SK-N-SH treated with all-trans-retinoic acid at 6 μM for 48 hours (cell line): ENCODE measurements at places on chromosomes 16 and 17.

DNA sequence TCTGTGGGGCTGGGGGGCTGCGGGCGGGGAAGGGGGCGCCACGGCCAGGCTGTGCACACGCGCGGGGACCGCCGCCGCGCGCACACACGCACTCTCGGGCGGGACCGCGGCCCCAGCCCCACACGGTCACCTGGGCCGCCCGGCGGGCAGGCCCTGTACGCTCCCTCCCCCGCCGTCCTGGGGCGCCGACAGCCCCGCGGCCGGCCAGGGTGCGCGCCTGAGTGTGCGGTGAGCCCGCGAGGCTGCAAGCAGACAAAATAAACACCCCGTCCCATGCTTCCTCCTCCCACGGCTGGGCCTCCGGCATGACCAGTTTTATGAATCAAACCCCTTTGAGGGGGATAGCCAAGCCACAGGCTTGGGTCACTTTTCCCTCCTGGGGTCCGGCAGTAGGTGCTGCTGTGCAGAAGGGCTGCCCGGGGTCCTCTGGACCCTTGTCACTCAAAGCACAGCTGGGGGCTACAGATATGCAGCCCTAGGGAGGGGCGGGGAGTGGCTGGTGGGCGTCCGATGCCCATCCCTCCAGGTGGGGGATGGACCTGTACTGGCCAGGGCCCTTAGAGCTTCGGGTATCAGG is 441 bp downstream of the VASN start:
- no peak for ATAC-seq

GRCh38 chr16:17467923-17468540 is 2.7 kb downstream of the XYLT1 start:
- peak; percentile 74 for ATAC-seq

DNA sequence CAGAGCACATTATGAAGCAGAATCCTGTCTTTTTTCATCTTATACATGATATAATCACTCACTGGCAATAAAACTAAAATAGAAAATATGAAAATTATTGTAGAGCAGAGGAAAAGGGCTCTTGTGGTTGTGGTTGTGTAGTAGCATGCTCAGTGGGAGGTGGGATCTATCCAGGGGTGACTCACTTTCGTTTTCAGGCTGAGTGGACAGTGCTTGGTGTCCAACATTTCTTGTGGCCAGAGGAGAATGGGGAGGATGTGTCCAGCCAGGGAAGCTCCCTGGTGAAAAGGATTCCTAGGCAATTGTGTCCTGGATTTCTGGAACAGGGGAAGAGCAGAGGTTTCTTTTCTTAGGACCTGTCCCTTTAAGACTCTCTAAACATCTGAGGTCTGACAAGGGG is 31.9 kb upstream of the CPHXL start:
- ATAC-seq, result no peak

DNA sequence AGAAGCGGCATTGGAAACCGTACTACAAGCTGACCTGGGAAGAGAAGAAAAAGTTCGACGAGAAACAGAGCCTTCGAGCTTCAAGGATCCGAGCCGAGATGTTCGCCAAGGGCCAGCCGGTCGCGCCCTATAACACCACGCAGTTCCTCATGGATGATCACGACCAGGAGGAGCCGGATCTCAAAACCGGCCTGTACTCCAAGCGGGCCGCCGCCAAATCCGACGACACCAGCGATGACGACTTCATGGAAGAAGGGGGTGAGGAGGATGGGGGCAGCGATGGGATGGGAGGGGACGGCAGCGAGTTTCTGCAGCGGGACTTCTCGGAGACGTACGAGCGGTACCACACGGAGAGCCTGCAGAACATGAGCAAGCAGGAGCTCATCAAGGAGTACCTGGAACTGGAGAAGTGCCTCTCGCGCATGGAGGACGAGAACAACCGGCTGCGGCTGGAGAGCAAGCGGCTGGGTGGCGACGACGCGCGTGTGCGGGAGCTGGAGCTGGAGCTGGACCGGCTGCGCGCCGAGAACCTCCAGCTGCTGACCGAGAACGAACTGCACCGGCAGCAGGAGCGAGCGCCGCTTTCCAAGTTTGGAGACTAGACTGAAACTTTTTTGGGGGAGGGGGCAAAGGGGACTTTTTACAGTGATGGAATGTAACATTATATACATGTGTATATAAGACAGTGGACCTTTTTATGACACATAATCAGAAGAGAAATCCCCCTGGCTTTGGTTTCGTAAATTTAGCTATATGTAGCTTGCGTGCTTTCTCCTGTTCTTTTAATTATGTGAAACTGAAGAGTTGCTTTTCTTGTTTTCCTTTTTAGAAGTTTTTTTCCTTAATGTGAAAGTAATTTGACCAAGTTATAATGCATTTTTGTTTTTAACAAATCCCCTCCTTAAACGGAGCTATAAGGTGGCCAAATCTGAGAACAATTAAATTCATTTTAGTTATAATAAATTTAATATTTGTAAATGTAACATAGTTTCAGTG is 1.7 kb downstream of the HEXIM1 start:
- peak; percentile 6; the same call in 2 of the 3 replicates for ATAC-seq

DNA sequence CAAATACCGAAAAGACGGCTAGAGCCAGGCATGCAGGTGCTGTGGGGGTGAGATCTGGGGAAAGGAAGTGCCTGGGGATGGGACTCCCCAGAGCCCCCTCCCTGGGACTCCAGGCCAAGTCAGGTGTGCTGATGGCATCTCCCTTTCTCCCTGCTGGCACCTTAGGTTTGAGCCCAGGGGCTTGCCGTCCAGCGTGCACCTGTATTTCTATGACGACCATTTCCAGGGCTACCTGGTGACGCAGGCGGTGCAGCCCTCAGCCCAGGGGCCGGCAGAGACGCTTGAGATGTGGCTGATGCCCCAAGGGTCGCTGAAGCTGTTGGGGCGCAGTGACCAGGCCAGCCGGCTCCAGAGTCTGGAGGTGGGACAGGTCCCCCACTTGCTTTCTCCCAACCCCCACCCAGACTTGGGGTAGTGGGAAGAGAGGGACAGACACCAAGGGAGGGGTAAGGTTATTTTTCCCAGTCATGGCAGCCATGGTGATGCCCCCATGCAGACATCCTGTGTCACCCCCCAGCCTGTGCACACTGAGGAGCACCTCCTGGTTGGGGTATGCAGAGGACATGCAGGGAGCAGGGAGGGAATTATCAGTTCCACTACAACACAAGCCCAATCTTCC is 11.1 kb downstream of the XYLT2 start:
- ATAC-seq, result no peak

- ATAC-seq, result no peak; the same call in 2 of the 3 replicates
These were observed 187.7 kb downstream of the CCDC182 start for GRCh38 chr17:57557416-57557815.

DNA sequence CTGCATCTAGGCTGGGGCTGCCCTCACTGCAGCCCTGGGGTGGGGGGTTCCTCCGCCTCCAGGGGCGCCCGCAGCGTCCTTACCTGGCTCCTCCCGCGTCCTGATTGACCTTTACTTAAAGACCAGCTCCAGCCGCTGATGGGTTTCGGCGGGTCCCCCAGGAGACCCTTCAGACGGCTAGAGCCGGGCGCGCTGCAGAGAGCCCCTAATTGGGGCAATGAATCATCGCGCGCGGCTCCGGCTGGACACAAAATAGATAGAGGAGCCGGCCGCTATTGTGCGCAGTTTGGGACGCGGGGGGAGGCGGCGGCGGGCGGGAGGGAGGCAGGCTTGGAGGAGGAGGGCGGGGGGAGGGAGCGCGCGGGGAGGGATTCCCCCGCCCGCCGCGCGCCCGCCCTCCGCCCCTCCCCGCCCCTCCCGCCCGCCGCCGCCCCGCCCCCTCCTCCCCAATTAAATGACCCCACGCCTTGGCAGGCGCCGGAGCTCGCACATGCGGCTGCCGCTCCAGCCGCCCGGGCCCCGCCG is 56.5 kb upstream of the CIBAR2 start:
- no peak for ATAC-seq

GRCh38 chr16:77469634-77470033 is 34.8 kb upstream of the ADAMTS18 start:
- no peak for ATAC-seq

- ATAC-seq, result no peak
These were observed 31.5 kb upstream of the SHISA9 start for GRCh38 chr16:12869698-12870427.

DNA sequence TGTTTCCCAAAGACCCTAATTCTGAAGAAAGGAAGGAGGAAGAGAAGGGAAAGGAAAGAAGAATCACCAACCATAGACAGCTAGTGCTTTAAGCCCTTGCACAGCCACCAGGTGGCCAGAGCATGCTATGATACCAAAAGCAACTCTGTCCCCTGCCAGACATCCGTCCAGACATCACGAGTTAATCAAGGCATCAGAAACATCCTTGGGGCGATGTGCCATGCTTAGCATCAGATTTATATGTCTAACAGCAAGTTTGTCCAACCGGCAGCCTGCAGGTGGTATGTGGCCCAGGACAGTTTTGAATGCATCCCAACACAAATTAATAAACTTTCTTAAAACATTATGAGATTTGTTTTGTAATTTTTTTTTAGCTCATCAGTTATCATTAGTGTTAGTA is 2.9 kb upstream of the CRYBA1 start:
- ATAC-seq, result peak; percentile 54

DNA sequence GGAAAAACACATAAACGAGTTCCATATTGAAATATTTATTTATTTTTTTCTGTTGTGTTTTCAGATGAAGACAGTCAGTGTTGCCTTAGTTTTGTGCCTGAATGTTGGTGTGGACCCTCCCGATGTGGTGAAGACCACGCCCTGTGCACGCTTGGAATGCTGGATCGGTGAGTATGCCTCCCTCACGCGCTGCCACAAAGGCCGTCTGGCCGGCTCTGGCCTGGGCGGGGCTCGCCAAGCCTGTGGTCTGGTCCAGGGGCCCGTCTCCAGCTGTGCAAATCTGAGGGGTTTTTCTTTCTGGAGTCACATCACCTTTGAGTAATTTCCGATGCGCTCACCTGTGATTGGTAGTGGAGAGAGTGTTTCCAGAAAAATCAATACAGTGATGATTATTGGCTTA is 81.0 kb downstream of the RPTOR start:
- no peak for ATAC-seq

GRCh38 chr17:76452127-76452659 is 759 bp downstream of the UBE2O start:
- peak; percentile 71 for ATAC-seq

DNA sequence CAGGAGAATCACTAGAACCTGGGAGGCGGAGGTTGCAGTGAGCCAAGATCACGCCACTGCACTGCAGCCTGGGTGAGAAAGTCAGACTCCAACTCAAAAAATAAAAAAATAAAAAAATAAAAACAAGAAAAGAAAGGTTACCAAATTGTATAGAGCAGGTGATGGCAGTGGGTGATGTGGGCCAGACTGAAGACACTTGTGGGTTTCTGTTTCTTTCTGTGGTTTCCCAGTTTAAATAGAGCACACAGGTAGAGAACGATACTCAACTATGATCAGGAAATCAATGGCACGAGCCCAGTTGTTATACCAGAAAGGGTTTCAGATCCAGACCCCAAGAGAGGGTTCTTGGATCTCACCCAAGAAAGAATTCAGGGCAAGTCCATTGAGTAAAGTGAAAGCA is 32.6 kb downstream of the NUBP1 start:
- ATAC-seq, result no peak

DNA sequence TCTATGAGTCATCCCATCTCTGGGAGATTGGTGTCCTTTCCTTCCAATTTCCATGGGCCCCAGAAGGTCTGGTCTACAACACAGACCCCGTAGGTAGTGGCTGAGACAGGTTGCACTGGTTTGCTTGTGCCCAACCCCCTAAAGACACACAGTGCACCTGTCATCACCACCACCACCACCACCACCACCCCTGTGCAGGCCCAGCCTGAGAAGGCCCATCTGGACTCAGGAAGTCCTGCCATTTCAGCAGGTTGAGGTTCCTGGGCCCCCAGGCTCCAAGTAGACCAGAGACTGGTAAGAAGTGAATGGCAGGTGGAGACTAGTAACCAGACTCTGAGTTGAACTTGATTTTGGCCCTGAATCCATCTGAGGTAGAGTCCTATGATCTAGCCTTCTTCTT is 25.9 kb upstream of the PHB1 start:
- ATAC-seq, result no peak

DNA sequence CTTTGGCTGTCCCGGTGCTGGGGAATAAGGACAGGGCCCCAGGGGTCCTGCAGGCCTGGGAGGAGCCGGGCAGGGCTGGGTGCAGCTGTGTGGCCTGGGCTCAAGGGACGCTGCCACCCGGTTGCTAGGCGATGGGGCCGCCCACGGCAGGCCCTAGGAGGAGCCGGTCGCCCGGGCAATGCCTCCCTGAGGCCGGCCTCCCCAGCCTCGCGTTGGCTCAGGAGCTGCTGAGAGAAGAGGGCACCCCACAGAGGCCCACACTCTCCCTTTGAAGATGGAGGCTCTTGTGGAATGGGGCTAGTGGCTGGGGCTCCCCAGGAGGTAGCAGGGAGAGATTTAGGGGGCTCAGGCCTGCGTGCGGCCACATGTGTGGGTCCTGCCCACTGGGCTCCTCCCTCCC is at the start of gene CIBAR2:
TSS of gene CIBAR2 (minus strand) at position 109 of the 400 bp plus-strand sequence. CDS start 120 bp downstream, outside the sequence.
- ATAC-seq, result peak; percentile 52

DNA sequence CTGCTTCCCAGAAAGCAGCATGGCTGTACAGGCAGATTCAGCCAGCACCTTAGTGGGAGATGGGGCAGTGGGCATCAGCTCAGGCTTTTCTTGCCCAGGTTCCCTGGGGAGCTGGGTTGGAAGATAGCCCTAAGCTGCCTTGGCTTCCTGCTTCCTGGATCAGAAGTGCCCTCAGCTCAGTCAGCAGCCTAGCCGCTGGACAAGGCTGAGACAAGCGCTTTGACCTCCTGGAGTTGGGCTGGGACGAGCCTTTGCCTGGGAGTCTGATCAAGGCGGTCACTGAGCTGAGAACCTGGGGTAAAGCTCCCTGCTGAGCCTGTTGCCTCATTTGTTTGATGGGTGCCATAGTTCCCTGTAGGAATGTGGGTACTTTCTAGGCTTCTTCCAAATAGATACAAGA is 190.0 kb downstream of the RAB11FIP4 start:
- peak; percentile 45 for ATAC-seq

DNA sequence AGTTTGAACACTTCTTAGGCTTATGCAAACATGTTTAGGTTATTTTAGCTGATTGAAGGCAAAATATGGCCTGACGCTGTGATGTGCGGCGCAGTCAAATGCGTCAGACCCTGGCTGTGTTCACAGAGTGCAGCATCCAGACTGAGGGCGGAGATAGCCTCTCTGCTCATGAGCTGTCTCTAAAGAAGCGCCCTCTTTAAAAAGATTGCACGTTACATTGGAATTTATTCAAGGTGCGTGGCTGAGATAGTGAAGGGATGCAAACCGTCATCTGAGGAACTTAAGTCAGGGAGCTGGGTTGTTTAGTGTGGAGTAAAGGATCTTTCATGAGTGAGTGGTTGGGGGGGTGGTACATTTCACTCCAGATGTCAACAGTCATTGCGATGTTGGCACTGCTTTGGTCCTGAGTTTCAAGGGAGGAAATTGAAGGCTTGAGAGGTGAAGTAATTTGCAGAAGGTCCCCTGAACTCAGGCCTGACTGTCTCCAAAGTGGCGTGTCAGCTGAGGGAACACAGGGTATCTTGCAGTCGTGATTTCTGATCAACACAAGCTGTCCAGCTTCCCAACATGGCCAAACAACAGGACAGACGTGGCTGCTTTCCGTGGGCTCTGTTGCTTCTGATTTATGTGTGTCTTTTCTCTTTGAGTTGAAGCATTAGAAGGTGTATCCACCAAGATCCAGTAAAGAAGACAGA is 33.4 kb downstream of the RPTOR start:
- no peak for ATAC-seq

GRCh38 chr17:6523330-6523729 is 33.0 kb downstream of the PITPNM3 start:
- ATAC-seq, result no peak
